ENCODE measurements at places on chromosomes 2 and 18.
A peak's percentile ranks its signal among the peaks of the same experiment; 100 is the strongest.

DNA sequence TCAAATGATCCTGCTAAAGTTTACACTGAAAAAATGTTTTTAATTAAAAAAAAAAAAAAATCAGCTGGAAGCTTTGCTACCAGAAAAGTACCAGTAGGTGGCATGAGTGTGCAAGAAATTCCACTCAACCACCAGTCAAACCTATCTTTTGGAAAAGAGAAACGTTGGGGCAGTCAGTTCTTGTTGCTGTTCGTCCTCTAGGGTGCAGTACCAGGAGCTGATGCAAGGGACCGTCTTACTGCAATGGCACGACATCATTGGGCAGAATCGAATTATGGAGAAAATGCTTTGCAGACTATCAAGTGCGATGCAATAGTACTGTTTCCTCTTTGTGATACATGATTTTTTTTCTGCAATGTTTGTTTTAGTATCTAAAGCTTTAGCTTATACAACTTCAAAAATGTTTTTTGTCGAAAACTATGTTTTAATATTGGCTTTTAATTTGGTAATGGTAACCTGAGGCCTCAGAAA is 18.3 kb downstream of the YPEL5 start:
- DNase-seq = peak; percentile 88

GRCh38 chr2:36780231-36780839 is 83.8 kb downstream of the VIT start:
- DNase-seq = peak; percentile 65

DNA sequence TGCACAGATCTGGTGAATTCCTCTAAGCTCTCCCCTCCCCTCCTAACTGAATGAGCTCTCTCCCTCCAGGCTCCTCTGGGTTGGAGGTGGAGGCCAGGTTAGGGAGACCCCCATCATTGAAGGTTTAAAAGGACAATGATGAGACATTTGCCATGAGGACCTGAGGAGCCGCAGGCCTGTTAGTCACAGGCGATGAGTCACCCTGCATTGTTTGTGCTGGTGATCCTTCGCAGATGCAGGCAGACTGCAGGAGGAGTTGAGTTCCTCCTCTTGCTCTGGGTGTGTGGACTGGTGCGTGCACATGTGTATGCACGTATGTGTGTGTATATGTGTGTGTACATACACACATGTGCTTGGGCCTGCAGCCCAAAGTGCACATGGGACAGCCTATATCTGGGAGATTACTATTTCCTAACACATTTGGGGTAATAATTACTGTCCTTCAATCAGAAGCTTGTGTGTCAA is 42.0 kb downstream of the MCFD2 start:
- DNase-seq = peak; percentile 89

DNA sequence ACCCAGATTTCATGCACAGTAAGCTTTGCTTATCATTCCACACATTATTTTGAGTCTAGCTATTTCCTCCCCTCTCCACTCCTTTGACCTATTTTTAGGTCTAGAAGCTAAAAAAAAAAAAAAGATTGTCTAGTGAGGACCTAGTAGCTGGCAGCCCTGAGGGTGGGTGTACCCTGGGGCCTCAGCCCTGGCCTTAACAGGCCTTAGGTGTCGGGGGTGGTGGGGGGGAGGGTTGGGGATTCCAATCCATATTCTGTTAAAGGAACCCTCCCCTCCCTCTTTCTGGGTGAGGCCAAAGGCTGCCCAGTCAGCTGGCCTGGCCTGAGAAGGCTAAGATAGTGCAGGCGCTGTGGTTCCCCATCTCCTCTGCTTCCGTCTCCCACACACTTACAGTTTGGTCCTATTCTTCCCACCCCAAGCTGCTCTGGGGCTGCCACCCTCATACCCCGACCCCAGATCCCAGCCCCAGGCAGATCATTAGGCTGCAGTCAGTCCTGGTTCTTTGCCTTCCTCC is 65.5 kb upstream of the HK2 start:
- DNase-seq = peak; percentile 83

GRCh38 chr2:156892467-156893281 is 364.8 kb upstream of the GALNT5 start:
- DNase-seq = peak; percentile 73

GRCh38 chr2:162768656-162769055 is 69.9 kb downstream of the KCNH7 start:
- no peak for DNase-seq

- peak; percentile 31 for DNase-seq
These were observed 50.3 kb downstream of the SH2D6 start for GRCh38 chr2:85468704-85469349.

- no peak for DNase-seq
These were observed 79.9 kb downstream of the TRIB2 start for GRCh38 chr2:12796657-12797056.

DNA sequence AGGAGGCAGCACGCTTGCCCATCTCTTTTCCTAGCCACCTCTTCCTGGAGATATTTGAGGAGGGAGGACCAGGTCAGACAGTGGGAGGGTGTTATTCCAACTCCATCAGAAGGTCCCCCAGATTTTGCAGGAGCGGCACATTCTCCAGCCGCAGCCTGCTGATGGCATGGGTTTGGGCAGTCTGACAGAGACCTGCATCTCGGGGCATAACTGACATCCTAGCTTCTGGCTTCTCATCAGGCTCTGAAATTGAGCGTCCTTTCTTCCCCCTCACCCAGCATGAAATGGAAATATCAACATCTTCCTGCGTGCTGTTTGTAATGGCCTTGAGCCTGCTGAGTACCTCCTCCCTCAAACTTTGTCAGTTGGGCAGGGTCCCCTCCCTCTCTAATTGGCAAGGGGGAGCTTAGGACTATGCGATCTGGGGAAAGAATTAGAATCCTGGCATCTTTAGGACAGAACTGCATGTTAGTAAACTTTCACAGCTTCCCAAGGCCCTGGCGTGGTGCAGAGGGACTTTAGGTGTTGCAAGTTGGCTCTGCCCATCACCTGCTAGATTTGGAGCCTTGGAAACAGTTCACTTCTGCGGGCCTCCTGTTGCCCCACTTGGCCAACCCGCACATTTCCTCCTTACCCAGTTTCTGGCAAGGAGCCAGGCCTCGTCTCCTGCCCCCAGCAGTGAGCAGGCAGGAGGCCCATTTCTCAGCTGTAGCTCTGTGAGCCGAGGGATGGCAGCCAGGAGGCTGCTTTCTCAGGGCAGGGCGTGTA is 2.2 kb downstream of the ITM2C start:
- peak; percentile 42 for DNase-seq

GRCh38 chr18:634551-635045 is 22.9 kb upstream of the TYMS start:
- DNase-seq = peak; percentile 37

- DNase-seq = no peak
These were observed 531.4 kb downstream of the TDRD15 start for GRCh38 chr2:21655136-21655535.

All from umbilical cord (tissue), 2 donors.